IPS-NIHi11 (cell line): ENCODE measurements at places on chromosomes 5 and 9.

DNA sequence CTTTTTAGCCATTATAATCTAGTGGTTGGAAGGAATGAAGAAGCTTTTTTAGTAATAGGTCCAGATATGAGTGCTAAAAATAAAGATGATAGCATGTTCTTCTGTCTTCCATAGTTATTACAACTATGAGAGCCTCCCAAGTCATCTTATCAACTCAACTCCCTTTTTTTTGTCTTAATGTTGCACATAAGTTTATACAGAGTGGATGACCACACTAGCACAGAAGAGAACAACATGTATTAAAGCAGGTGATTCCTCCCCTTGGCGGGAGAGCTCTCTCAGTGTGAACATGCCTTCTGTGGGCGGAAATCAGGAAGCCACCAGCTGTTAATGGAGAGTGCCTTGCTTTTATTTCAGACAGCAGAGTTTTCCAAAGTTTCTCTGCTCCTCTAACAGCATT is 40.1 kb upstream of the STX17 start:
- DNase-seq: peak; percentile 20

DNA sequence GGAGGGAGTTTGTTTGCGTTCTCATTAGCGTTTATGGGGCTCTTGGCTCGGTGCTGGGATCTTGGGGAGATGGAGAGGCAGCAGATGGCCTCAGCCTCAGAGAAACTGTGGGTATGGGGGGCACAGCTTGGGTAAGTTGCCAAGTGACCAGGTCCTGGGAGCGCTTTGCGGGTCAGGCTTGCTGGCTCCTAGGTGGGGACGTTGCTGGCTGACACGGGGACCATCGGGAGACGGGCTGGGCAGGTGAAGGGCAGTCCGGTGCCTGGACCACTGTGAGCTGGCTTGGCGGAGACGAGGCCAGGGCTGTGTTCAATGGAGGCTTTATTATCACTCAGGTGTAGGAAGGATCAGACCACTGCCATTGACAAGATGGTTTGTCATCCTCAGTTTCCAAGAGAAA is 30.0 kb downstream of the FGD3 start:
- DNase-seq: no peak

GRCh38 chr9:123651273-123651672 is 278.7 kb downstream of the DENND1A start:
- DNase-seq: no peak

GRCh38 chr5:113896789-113897188 is 383.3 kb downstream of the YTHDC2 start:
- no peak for DNase-seq

GRCh38 chr9:131853434-131853833 is 113.6 kb upstream of the RAPGEF1 start:
- DNase-seq: no peak

DNA sequence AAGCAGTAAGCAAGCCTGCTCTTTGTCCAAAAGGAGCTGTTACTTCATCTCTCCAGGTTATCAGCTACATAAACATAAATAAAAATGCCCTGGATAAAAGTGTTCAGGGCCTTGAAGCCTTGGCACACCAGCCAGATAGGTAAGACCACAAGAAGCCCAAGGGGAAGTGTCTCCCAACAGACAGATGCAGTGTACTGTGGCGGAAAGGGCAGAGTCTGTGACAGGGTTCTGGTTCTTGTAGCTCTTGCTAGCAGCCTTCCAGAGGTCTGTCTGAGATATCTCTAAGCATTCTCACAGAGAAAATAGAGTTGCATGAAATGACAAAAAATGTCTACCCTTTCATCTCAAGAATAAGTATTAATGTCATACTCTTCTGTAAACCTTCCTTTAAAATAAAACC is 30.1 kb downstream of the ISOC1 start:
- no peak for DNase-seq

DNA sequence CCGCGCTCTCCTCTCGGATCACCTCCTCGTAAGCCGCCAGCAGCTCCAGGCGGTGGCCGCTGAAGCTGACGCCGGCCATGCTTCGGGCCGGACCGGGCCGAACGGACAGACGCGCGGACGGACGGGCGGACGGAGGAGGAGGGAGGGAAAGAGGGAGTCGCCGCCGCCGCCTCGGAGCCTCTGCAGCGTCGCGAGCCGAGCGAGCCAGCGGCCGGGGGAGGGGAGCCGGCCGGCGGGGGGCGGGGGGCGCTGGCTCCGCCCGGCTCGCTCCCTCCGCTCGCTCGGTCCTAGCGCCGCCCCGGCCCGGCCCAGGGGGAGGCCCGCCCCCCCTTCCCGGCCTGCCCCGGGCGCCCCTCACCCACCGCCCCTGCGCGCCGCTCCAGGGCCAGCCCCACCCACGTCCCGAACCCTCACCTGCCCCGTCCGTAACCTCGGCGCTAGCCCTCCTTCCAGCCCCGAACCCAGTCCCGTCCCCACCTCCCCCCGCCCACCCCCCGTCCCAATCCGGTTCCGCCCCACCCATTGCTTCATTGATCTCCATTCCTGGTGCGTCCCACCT is at the start of gene DBN1:
DBN1 (minus strand) TSS at position 192 of the 559 bp plus-strand sequence; CDS start at position 79, 113 bp downstream.
- DNase-seq: peak; percentile 96

DNA sequence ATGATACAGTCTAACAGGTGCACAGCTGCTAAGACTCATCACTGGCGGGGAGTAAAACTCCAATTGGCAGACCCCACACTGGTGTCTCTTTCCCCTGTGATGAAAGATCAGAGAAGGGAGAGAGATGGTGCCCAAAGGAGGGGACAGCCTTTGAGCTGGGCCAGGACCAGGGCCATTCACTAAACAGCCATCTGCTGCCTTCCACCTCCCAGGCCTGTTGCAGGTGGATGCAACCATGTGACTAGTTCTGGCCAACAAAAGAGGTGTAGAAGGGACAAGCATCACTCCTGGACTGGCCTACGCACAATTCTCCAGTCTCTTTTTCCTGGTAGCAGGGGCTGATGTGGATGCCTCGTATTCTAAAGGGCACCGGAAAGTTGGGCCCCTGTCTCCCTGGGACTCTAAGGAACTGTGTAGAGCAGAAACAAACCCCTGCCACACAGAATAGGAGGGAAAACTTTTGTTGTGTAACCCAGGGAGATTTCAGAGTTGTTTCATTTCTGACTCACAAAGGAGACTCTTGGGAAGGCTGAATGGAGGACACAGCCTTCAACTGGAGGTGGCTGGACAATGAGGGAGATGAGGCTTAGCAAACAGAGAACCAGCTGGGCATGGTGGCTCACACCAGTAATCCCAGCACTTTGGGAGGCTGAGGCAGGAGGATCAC is 26.9 kb downstream of the TNIP1 start:
- DNase-seq: no peak

GRCh38 chr9:68805890-68806517 is 101.0 kb downstream of the PIP5K1B start:
- no peak for DNase-seq

DNA sequence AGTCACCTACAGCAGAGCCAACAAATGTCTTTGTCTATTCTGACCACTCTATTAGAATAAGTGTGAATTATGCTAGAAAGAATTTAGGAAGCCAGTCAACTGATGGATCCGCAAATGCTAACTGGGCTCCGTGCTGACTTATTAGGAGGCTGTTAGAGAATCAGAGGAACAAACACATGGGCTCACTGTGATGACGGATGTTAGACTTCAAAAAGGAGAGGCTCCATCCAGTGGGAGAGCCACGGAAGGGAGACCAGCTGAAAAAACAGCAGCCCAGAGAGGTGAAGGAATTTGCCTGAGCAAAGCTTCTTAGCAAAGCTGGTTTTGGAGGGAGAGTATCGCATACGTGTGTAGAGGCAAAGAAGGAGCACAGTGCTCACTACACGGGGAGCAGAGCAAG is 5.8 kb upstream of the TGFBI start:
- no peak for DNase-seq

DNA sequence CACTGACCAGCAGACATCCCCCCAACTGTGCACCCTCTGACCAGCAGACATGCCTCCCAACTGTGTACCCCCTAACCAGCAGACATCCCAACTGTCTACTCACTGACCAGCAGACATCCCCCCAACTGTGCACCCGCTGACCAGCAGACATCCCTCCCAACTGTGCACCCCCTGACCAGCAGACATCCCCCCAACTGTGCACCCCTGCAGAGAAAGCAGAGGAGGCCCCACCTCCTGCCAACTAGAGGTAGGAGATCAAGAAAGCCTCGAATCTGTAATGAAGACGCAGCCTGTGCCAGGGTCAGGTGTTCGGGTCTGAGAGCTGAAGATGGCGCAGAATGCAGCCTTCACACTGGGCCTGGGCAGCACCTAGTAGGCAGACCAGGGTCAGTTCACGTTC is 29.8 kb upstream of the NSMF start:
- DNase-seq: no peak

DNA sequence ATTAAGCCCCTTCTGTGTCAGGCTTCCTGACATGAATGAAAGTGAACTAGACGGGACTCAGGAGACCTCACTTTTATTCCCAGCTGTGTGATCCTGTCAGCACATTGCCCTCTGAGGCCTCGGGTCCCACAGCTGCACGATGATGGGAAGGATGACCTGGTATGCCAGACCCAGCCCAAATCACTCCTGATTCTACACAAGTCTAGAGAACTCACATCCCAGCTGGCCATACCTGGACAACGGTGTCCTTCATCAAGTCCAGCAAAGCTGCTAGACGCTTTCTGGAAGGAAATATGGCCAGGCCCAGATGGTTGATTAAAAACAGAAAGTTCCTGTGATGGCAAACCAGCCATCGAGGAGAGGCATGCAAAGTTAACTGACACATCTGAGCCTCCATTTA is 118.0 kb upstream of the FSTL4 start:
- no peak for DNase-seq

DNA sequence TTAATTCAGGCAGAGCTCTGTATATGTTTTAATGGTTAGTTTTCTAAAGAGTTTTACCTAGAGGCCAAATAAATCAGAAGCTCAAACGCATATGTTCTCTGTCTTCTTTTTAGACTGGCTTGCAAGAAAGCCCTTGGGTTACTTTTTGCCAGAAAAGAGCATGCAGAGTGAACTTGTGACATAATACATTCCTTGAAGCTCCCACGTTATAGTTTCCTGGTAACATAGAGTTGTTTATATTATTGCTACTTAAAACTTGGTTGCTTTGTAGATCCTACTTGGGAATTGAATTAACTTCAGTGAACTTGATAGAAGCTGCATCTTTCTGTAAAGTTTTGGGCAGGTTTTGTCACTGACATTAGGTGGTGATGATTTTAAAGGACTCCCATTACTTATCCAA is 102.9 kb downstream of the C9orf152 start:
- DNase-seq: no peak

DNA sequence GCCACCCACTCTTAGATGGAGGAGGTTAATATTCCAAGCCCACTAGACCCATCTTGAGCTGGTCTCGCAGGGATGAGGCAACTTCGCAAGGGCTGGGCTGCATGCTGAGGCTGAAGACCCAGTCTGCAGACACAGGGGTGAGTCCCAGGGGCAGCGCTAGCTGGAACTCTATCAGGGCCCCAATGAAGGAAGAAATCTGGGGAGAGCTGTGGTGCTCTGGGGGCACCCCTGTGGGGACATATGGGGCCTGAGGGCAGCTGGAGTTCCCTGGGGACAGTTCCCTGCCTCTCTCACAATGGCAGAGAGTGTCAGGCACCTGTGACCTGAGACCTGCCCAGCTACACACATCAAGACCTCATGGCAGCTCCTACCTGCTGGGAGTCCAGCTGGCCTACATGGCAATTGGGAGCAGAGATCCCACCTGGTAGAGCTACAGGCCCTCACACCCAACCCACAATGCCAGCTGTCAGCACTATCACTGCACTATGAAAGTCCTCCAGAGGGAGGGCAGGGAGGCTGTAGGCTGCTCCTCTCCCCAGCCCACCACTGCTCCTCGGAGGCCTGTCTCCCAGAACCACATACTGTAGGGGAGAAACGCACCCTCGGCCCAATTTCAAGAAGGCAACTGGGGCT is 202.2 kb downstream of the GABBR2 start:
- DNase-seq: no peak

DNA sequence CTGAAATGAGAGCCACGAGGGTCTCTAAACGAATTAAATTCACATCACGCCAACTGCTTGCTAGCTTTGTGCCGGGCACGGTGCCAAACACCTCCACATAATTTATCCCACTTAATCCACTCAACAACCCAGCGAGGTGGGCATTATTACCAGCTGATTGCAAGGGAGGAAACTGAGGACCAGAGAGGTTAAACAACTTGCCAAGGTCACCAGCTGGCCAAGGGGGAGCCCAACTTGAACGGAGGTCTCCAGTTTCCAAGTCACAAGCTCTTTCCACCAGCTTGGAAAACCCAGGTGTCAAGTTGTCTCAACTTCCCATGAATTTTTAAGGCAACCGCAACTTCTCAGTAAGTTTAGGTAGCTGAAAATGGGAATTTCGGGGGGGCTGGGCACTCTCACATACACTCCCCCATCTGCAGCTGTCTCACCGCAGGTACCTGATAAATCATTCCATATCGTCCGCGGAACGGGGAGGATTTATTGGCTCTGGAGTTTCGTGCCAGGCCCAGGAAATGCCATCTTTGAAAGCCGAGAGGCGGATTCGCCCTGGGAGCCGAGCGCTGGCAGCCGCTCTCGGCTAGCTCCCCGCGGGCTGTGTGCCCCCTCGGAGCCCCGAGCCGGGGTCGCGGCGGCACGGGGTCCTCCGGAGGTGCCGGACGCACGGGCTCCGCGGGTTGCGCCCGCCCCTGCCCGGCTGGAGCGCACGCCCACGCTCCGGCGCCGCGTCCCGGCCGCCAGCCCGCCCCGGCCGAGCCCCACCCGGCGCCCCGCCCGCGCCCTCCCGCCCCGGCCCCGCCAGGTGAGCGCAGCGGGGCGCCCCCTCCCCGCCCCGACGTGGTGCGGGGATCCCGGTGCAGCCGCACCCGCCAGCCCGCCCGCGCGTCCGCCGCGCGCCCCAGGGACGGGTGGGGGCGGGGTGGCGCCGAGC is 617 bp downstream of the PTPN3 start:
- peak; percentile 73 for DNase-seq

DNA sequence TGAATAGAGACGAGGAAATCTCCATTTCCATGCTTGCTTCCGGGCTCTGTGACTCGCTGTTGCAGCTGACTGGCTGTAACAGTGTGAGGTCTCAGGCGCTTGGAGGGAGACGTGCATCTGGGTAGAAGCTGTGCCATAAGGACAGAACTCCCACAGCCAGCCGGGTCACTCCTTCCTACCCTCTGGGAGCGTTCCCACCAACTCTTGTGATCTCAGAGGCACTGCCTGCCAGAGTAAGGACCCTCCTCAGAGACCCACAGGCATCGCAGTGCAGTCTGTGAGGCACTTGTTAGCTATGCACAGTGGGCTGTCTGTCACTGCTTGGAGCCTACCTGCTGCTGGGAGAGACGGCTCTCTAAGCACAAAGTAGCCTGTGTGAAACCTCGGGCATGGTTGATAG is 203.4 kb upstream of the SEMA6A start:
- peak; percentile 38 for DNase-seq
